ENCODE measurements at places on chromosomes 12 and 14.

DNA sequence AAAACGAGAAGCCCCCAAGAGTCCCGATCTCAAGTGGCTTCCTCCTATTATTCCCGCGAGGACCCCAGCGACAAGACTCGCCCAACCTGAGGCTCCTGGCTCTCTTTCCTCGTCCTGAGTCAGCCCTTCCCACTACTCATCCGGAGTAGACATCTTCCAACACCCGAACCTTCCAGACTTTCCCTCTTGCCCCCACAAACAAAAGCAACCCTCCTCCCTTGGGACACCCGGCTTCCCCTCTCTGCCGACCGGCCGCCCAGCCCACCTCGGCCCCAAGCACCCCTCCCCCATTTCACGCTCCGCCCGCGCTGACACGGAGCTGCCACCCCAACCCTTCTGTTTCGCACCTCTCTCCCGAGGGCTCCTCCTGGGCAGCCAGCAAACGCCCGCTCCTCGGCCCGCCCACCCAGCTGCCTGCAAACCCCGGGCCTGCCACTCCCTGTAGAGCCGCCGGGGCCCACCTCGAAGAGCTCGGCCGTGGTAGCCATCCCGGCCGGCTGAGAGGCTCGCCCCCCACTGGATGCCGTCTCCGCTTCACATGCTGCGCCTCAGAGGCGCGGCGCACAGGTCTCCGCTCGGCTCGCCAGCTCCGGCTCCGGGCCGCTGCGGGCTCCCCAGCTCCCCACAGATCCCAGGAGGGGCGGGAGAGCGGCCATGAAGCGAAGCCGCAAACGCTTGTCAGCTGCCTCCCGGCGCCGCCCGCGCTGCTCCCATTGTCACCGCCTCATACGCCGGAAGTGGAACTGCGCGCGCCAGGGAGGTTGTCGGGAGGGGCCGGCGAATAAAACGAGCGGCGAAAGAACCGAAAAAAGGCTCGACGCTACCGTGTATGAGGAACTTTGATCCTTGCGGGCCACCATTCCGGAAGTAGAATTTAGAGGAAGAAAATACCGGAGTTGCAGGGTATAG is at the start of the genes AP5M1 and EXOC5:
Gene AP5M1, plus strand, starts transcription at position 811 of the 909 bp plus-strand sequence. CDS start 344 bp downstream, outside the sequence.
Gene EXOC5, minus strand, starts transcription at position 745 of the 909 bp plus-strand sequence. Its CDS starts 257 bp downstream, at position 488.
- no peaks in the 10 kb centered on the region for H3K27me3 ChIP-seq
- peak; percentile 95 for DNase-seq
- peak within 1 kb of the TSS; percentile 99 for H3K4me3 ChIP-seq
- H3K36me3 ChIP-seq = peaks cover 9% of the 10 kb centered on the region

GRCh38 chr14:58732387-58732786 is 94.6 kb downstream of the DACT1 start:
- H3K4me1 ChIP-seq = peaks cover 23% of the 10 kb centered on the region
- H3K27ac ChIP-seq = no peak overlapping the region
- DNase-seq = peak; percentile 30
- H3K27me3 ChIP-seq = no peaks in the 10 kb centered on the region
- H3K4me3 ChIP-seq = no peak overlapping the region
- no peaks in the 10 kb centered on the region for H3K36me3 ChIP-seq

- DNase-seq = no peak
- H3K27ac ChIP-seq = no peak overlapping the region
- peaks cover 10% of the 10 kb centered on the region for H3K4me1 ChIP-seq
Measured at GRCh38 chr14:93984987-93985410, 8.6 kb upstream of the ASB2 start.

DNA sequence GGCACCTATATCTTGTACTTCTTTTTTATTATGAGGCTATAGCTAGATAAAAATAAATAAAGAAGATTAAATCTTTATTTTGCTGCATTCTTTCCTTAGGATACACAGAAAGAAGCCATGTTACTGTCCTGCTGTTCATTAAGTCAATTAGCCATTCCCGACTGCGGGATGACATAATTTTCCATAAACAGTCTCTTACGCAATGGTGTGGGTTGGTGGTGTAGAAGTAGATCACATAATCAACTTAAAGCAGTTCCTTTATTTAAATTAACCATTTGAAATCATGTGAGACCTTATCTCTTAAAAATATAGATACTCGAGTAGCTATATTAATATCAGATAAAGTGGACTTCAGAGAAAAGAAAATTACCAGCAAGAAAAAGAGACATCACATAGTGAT is 40.2 kb downstream of the TAOK3 start:
- peaks cover 45% of the 10 kb centered on the region for H3K4me1 ChIP-seq
- no peak overlapping the region for H3K27ac ChIP-seq
- H3K36me3 ChIP-seq = peaks cover 20% of the 10 kb centered on the region
- no peaks in the 10 kb centered on the region for H3K27me3 ChIP-seq
